ENCODE measurements at places on chromosomes 16 and 17.
A peak's percentile ranks its signal among the peaks of the same experiment; 100 is the strongest.

DNA sequence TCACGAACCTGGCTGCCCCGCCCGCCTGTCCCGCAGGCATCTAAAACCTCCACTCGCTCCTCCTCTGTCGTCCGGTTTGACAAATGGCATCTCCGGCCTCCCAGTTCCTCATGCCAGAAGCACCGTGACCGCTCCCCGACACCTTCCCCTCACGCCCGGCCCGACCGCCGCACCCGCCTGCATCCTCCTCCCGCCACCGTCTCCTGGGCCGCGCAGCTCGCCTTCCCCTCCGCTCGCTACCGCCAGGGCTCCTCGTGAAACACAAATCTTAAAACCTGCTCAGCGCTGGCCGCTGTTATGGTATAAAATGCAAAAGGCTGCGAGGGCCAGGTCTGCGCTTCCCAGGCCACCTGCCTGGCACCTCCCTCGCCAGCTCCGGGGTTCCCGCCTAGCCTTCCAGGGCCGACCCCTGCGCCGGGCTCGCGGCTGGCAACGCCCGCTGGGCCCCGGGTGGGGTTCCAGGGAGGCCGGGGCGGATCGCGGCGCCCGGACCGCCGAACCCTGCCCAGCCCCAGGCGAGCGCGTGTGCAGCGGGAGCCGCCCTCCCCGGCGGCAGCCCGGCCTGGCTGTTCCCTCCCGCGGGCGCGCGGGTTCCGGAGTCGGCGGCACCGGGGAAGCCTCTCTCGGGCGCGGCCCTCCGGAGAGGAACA is 488 bp downstream of the SPSB3 start:
- peak; percentile 32 for DNase-seq

DNA sequence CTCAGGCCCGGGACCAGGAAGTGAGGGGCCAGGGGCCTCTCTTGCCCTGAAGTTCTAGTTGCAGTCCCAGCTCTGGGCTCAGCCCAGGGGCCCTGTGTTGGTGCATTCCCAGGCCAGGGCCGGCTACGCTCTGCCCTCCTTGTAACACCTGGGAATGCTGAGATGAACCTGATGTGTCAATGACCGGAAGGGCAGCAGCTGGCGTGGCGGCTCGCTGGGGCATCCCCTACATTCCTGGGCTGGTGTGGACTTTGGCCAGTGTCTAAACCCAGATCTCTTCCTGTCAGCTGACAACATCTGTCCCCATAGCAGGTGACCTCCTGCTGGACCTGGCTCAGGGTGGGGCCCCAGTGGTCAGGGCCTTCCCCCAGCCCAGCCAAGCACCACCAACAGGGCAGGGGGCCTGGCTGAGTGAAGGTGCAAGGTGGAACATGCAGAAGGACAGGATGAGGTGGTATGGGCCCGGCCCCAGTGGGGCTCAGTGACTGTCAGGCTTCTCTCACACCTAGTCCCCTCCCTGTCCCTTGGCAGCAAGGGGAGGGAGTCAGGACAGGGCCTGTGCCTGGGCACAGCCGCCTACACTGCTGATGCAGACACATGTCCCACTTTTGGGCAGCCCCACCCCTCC is 15.9 kb downstream of the FAM83G start:
- DNase-seq = no peak

DNA sequence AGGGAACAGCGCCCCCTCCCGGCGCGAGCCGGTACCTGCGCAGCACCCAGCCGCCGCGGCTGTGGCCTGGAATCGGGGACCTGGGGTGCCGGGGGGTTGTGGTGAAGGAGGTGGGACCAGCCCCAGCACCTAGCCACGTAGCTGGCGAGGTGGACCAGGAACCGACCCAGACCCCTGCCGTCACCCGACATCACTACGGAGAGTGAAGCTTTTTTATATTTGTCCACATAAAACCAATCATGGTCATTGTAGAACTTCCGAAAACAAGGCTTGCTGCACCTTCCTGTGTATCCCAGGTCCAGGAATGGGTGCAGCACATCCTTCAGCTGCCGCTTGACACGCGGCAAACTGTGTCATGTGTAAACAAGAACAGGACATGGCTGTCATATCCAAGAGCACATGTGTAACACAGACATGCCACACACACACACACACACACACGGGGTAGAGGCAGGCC is 1.3 kb downstream of the HBQ1 start:
- no peak for DNase-seq

GRCh38 chr17:15350777-15351477 is 9.5 kb upstream of the TEKT3 start:
- DNase-seq = no peak

GRCh38 chr16:21184834-21185233 is 26.4 kb downstream of the LDAF1 start:
- DNase-seq = peak; percentile 37

GRCh38 chr17:72388765-72389473 is 268.1 kb downstream of the SOX9 start:
- no peak for DNase-seq

DNA sequence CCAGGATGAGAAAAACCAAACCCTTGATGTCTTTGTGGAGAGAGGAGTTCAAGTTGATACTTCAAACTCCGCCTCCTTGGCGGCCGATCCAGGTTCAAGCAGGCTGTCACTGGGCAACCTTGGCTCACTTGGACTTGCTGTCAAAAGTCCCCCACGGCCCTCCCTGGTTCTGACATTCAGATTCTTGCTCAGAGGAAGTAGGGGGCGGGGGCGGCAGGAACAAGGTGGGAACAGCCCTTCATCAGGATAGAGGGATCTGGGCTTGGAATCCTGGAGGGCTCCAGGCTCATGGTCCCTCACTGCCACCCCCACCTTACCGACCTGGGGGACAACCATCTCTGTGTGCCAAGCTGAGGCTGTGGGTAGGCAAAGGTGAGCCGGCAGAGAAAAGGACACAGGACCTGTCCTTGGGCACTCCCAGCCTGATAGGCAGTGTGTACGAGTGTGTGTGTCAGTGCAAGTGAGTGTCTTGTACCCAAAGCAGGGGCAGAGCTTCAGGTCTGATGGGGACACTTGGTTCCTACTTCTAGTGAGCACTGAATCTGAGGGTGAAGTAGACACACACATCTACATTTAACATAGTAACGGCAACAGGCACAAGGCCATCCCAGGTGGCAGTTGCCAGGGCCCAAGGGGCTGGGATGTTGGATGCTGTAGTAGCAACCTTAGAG is 6.6 kb upstream of the TSPOAP1 start:
- DNase-seq = peak; percentile 84
